Femur (tissue), 1 donor: ENCODE measurements at places on chromosomes 6 and 20.

GRCh38 chr20:48180618-48181017 lies 395.3 kb upstream of the SULF2 start:
- no peak for DNase-seq

GRCh38 chr6:126210398-126211075 lies 129.4 kb upstream of the CENPW start:
- no peak for DNase-seq

DNA sequence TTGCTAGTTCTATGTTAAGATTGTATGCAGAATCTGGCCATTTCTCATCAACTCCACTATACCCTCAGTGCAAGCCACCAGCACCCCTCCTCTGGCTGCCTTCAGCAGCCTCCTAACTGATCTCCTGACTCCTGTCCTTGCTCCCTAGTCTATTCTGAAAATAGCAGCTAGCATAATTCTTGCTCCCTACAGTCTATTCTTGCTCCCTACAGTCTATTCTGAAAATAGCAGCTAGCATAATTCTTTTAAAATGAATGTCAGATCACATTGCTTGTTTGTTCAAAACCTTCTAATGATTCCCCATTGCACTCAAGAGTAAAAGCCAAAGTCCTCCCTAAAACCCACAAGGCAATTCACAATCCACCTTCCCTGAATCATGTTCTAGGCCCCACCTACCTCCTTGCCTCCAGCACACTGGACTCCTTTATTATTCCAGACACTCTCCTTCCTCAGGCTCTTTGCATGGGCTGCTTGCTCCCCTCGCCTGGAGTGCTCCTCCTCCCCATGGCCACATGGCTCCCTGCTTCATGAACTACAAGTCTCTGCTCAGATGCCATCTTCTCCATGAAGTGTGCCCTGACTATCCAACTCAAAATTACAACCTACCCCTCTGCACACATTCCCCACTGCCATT lies 164.2 kb upstream of the TNFAIP3 start:
- DNase-seq: no peak

GRCh38 chr6:75850026-75850833 lies 101.2 kb downstream of the MYO6 start:
- no peak for DNase-seq
